NCI-H510A treated with DMSO at 0.1 percent for 48 hours (cell line): ENCODE measurements at places on chromosomes 16 and 17.

DNA sequence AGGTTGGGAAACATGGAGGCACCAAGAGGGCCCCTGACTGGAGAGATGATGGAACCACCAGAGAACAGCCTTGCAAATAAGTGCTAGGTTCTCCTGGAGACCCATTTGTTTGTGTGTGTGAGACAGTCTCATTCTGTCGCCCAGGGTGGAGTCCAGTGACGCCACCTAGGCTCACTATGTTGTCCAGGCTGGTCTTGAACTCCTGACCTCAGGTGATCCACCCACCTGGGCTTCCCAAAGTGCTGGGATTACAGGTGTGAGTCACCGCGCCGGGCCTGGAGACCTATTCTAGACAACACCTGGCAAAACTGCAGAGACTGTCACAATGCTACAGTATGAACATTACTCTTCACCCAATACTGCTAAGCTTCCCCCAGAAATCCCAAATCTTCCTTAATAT is 1.5 kb downstream of the NPLOC4 start:
- no peak for DNase-seq

GRCh38 chr16:272633-273546 is 2.9 kb downstream of the RGS11 start:
- no peak for DNase-seq

DNA sequence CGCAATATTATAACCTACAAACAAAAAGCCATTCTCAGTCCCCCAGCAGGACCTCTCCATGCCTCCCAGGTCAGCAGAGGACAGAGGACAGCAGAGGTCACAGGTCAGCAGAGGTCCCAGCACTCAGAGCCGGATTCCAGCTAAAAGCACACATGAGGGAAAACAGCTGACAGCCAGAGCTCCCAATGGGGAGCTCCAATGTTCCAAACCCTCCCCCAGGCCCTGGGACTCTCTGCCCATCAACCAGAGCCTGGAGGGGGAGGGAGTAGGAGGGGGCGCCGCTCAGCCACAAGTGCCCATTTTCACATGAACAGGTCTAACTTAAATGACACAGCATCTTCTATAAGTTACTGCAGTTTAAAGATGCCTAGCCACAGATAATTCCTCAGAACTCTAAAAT is 77.5 kb downstream of the ANKRD11 start:
- DNase-seq, result no peak

DNA sequence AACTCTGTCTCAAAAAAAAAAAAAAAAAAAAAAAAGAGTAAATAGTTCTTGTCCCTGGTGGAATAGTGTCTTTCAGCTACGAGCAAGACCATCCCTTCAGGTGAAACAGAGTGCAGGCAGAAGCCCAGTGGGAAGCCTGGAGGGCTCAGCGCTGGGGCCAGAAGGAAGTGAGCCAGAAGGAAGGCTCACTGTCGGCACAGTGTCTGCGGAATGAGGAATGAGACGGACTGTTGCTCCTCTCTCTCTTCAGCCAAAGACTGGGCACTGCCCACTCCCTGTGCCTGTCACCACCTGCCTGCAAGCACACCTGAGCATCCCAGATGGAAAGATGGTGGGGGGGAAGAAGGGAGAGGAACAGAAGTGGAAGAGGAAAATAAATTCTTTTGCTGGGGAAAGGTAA is 7.5 kb downstream of the RSL1D1 start:
- DNase-seq, result no peak

DNA sequence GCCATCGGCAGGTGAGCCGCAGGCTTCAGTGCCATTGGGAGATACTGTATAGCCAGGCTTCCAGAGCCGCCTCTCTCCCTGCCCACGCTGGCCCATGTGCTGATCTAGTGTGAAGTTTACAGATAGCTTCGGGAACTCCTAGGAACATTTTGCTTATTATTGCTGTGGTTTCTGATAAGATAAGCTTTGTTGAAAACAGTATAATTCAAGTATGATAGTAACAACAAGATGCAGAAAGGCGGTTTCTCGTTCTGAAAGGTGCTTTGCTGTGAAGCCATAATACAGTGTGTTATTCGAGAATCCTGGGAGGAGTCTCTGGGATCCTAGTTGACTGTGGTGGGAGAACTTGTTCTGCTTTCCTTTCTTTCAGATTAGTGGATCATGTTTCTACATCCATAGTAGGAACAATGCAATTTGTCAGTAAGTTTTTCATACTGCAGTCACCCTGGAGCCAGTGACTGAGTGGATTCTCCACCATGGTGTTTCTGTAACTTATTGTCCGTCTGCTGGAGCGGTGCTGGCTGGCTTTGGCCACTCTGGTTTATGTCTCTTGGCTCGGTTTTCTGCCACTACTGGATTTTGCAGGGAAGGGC is 31.5 kb downstream of the RAB11FIP3 start:
- peak; percentile 67 for DNase-seq

- no peak for DNase-seq
Observed at GRCh38 chr16:13110124-13110796, 208.9 kb downstream of the SHISA9 start.

- no peak for DNase-seq
Observed at GRCh38 chr16:27529962-27530361, 19.8 kb downstream of the GTF3C1 start.

DNA sequence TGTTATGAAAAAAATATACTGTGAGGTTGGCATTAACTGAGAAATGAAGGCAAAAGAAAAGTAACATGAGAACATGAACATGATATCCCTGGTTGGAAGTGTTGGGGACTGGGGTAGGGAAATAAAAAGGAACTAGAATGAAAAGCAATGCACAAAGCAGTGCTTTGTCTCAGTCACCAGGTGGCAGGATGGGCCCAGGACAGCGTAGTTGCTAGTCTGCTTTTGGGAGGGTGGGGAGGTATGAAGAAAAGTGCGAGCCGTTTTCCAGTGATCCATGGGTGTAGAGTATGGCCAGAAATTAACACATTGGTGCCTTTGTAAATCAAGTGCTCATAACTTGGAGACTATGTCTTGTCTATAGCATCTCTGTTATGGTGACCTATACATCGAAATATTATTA is 662.5 kb upstream of the SALL1 start:
- no peak for DNase-seq

- no peak for DNase-seq
Observed at GRCh38 chr16:84919269-84919668, 92.1 kb downstream of the ZDHHC7 start.
